ENCODE measurements at places on chromosomes 6 and 20.

DNA sequence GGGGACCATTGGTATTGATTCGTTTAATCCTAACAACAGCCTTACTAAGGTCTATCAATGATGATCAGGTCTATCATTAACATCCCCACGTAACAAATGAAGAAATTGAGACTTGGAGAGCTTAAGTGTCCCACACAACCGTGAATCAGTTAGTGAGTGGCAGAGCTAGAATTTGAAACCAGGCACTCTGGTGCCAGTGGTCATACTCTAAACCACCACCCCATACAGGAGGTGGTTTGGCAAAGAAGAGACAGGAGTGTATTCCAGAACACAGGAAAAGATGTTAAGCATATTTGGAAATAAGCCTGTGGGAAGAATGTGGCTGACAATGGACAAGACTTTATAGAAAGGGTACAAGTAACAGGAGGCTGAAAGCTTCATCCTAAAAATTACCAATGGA is 35.7 kb upstream of the MARCKS start:
- DNase-seq, result no peak

DNA sequence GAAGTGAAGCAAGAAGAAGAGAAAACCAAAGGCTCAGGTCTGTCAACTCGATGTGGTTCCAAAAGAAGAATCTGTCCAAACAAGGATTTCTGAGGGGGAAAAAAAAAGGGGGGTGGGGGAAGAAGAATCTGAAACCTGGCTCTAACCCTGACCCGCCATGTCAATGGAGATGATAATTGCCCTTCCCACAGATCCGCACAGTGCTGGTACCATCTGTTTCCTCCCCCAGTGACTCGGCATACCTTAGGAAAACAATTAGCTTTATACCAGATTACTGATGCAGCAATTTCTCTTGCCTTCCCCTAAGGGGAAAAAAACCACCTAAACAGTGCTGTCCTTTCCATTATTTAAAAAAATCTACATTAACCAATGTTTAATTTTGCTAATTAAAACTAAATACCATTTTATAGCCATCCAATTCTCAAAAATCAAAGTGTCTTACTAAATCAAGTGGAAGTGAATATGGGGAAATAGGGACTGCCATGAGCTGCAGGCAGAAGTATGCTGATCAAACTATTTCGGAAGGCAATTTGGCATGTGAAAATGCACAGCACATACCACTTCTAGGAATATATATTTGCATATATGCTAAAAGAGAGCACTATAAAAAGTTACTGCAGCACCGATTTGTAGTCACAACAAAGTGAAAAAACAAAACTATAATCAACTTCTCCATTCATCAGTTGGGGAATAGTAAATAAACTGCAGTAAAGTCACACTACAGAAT is 46.8 kb downstream of the MAP7 start:
- no peak for DNase-seq

- DNase-seq, result no peak
Observed at GRCh38 chr20:19620446-19620845, 137.6 kb upstream of the RIN2 start.

GRCh38 chr6:90894285-90895130 is 307.6 kb upstream of the MAP3K7 start:
- DNase-seq, result no peak

DNA sequence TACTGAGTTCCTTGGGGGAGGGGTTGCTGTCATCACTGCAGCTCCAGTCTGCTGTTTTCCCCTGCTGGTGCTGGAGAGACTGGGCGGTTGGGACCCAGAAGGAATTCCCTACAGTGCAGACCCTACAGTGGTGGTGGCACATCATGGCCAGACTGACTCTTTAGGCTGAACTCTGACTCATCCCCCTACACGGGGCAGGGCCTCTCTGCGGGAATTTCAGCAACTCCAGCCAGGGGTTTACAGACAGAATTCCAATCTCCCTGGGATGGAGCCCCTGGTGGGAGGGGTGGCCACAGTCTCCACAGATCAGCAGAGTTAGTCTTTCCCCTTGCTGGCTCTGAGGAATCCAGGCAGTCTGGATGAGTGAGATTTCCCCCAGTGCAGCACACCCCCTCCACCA is 46.9 kb upstream of the MAPK13 start:
- DNase-seq, result no peak

DNA sequence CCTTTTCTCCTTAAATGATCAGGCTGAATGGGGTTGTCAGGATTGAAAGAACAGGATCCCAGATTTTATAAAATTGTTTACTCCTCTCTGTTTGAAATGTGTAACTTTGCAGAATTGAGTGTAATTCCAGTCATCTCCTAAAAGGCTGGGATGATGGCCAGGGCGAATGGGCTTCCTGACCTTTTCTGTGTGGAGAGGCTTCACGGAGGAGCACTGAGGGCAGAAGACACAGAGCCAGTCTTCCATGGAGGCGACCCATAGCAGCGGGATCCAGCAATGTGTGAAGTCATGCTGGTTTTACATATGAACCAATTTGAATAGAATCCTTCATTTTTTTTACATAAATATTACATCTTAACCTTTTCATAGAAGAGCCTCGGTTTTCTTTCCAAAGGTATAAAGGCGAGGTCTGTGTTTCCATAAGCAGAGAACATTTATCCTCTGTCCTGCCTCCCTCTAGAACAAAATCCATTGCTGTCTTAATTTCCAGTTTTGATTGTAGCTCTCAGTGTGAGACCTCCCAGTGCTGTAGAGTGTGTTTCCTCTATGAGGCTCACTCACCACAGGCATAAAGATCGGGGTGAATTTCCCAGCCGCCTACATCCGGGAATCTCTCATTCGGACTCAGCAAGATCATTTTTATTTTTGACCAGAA is 369.7 kb upstream of the FLRT3 start:
- DNase-seq, result no peak

DNA sequence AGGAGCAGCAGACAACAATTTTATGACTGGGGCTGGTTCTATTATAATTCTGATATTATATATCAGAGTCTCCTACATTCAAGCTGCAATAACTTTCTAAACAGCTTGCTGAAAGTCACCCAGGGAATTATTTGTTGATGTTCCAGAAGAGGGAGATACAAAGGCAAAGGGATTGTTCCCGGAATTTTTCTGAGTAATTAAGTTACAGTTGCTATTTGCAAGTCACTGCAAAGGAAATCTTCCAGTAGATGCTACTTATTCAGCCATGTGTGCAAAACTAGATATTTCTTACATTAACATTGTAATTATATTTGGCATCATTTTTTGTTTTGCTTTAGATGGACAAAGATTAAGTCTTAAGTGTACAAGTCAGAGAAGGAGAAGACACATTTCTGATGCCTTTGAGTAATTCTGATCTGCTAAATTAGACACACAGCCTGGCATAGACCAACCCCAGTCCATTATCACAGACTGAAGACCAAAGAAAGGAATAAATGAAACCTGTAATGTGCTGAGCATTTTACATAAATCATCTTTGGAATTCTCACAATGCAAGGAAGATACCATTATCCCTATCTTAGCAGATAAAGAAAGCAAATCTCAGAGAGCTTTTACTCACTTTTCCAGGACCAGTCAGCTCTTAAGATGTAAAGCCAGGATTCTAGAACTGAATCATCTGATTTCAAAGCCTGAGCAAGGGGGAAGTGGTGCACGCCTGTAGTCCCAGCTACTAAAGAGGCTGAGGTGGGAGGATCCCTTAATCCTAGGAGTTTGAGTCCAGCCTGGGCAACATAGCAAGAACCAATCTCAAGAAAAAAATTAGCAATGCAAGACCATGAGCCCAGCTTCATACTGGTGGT is 62.6 kb upstream of the AKAP12 start:
- DNase-seq, result no peak

GRCh38 chr6:112038268-112038667 is 15.6 kb upstream of the CCN6 start:
- DNase-seq, result peak; percentile 34

DNA sequence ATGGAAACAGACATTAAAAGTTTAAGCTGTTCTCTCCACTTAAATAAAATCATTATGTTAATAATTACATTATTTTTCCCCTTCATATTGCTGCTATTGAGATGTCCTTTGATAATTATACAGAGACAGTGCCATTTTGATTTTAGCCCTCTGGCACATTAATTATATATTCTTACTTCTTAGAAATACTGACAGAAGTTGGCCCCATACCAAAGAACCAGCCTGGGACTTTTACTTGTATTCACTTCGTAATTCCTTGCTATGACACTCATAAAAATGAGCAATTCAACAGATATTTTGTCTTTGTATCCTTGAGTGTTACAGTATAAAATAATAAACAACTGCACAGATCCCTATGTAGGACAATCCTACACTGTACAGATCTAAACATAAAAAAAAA is 743.7 kb downstream of the TBC1D32 start:
- no peak for DNase-seq

DNA sequence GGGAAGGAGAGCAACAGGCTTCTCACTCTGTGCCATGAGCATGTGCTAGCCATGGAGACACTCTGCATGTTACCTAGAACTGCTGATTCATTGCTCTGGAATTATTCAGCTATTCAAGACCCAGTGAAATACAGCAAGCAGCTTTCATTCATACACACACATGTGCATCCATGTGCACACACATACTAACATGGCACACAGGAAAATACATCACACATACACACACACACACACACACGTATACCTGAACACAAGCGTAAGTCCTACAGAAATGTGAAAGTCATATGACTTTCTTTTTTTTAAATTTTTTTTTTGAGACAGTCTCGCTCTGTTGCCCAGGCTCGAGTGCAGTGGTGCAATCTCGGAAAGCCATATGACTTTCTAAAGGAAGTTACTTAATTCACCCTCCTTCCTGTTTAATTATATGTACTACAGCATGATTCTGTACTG is 108.2 kb upstream of the NFATC2 start:
- DNase-seq, result peak; percentile 82

GRCh38 chr20:63366390-63367365 is 5.5 kb upstream of the CHRNA4 start:
- DNase-seq, result no peak

DNA sequence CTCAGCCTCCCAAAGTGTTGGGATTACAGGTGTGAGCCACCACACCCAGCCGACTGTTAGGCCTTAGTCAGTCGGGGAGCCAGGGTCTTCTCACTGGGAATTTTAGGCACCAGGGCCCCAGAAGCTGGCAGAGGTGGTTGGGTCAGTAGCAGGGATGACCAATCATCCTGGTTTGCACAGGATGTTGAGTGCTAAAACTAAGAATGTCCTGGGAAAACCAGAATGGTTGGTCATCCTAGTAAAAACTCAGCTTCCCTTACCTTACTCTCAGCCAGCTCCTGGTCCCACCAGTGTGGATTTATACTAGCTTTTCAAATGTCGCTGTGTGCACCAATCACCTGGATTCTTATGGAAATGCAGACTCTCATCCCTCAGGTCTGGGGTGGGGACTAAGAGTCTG is 31.8 kb downstream of the KCNG1 start:
- DNase-seq, result no peak

- DNase-seq, result peak; percentile 11
Observed at GRCh38 chr6:69416776-69417175, 380.0 kb downstream of the LMBRD1 start.

GRCh38 chr20:5171790-5172164 is 45.0 kb downstream of the CDS2 start:
- DNase-seq, result no peak

DNA sequence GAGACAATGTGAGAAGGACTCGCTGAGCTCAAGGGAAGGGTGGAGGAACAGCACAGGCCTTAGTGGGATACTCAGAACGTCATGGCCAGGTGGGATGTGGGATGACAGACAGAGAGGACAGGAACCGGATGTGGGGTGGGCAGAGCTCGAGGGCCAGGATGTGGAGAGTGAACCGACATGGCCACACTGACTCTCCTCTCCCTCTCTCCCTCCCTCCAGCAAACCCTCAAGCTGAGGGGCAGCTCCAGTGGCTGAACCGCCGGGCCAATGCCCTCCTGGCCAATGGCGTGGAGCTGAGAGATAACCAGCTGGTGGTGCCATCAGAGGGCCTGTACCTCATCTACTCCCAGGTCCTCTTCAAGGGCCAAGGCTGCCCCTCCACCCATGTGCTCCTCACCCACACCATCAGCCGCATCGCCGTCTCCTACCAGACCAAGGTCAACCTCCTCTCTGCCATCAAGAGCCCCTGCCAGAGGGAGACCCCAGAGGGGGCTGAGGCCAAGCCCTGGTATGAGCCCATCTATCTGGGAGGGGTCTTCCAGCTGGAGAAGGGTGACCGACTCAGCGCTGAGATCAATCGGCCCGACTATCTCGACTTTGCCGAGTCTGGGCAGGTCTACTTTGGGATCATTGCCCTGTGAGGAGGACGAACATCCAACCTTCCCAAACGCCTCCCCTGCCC is 1.7 kb downstream of the TNF start:
- DNase-seq, result no peak

DNA sequence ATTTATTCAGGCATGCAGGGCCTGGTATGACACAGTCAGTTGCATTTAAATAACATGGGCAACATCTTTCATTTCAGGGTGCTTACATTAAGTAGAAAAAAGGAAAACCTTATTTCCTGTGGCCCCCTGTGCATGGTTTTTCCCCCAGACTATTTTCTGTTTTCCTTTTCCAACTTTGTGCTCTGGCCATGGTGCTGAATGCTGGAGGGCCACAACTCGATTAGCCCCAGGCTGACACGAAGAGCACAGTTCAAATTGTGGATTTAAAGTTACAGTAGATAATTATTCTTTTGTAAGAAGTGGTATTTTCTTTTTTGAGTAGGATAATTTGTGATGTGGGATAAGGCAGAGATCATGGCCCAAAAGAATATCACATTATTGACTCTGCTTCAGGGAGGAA is 332.0 kb downstream of the HAO1 start:
- DNase-seq, result peak; percentile 18

GRCh38 chr6:149129371-149130077 is 188.0 kb upstream of the TAB2 start:
- DNase-seq, result peak; percentile 84

DNA sequence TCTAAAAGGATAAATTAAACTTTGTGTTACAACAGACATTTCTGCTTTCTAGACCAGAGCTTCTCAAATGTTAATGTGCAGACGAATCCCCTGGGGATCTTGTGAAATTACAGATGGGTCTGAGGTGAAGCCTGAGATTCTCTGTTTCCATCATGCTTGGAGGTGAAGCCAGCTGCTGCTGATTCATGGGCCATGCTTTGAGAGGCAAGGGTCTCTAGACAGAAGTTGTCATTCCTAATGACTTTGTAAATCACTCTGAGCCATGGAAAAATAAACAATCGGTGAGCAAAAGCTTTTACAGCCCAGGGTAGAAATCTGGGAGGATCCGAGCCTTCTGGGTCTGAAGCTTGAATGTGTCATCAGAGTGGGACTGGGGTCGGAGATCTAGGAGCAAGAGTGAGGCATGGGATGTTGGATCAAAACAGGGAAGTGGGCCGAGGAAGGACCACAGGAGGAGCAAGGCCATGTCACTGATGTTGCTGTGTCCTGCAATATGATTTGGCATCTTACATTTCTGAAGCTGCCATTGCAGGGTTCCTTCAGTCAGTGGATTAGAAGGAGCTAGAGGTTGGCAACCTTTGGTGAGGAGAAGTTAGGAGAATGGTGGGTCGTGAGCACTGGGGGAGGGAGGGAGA is 77.3 kb downstream of the TRMT11 start:
- no peak for DNase-seq

GRCh38 chr20:37640600-37641561 is 52.9 kb upstream of the CTNNBL1 start:
- DNase-seq, result peak; percentile 23

- no peak for DNase-seq
Observed at GRCh38 chr6:8829296-8829695, 394.0 kb upstream of the SLC35B3 start.

Measured in cardiac fibroblast (primary cell).